ENCODE measurements at places on chromosomes 12 and 14.

DNA sequence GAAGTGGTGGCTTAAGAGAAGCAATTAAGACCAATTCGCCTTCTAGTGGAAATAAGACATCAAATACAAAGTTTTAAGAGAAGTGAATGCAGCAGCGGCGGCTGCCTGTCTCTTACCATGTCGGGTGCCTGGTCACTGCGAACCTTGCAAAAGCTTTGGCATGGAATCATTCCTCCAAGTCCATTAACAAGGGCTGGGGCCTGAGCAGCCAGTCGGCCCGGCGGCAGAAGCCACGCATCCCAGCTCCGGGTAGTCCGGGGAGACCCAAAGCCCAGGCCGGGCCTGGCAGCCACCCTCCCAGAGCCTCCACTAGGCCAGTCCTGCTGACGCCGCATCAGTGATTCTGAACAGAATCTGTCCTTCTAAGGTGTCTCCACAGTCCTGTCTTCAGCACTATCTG, 321.0 kb downstream of the TMEM121 start:
- no peak for DNase-seq

GRCh38 chr14:37047996-37048395, 124.4 kb downstream of the SLC25A21 start:
- no peak for DNase-seq

DNA sequence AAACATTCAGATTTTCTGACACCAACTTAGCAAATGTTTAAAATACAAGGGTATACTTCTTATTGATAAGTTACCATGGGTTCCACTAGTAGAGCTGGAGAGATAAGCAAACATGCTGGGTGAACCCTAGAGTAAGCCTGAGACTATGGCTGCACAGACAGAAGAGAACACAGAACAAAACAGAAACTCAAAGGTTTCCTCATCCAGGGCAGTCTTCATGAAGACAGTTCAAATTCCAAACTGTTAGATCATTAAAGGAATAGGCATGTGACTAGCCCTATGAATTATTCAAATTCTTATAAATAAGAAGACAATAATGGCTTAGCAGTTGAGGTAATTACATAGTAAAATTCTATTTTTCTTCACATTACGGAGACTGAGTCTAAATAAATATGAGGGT, 28.1 kb downstream of the BTBD7 start:
- no peak for DNase-seq

- DNase-seq = no peak
Observed at GRCh38 chr12:46773586-46774321, 52.0 kb downstream of the SLC38A4 start.

- DNase-seq = no peak
Observed at GRCh38 chr12:77152623-77153193, 87.3 kb upstream of the E2F7 start.

DNA sequence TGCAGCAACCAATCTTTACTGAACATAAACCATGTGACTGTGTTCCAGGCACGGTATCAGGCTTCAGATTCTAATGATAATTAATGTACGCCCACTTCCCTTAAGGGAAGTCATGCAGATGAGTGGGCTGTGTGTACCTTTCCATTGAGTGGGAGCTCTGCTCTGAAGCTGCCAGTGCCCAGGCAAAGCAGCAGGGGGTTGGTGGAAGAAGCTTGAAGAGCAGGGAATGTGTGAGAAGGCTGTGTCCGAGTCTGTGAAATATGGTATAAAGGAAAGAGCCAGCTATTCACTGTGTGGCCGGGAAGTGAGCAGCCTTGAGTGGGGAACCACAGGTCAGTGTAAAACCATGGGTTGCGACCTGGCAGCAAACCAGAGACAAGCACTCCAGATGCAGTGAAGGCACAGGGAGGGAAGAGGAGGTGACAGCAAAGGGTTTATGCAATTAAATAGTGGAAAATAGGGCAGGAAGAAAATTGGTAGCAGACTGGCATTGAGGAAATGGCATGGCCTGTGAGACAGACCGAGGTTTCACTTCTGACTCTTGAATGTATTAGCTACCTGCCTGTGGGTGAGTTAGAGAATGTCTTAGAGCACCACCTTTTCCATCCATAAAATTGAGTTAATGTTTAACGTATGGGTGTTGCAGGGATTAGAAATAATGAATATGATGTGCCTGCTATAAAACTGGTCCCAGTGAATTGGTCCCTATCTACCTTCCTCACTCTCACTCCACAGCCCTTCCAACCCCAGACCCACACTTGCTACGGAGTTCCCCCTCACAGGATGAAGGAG, 116.4 kb downstream of the NTF3 start:
- no peak for DNase-seq

DNA sequence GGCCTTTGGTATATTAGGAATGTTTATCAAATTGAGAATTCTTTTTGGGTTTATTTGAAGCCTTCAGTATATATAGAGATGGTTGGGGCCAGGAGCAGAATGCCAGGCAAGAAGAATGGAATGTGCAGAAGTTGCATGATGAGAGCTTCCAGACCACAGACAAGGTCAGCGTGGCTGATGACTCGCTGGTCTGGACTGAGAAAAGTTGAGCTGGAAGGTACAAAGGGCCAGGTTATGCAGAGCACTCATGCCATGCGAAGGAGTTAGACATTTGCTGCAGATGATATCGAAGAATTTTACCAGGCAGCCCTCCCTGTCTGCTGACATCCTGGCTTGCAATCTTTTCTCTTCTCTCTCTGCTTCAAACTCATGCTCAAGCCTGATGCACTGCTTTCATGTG, 196.2 kb upstream of the ARHGAP5 start:
- DNase-seq = no peak

DNA sequence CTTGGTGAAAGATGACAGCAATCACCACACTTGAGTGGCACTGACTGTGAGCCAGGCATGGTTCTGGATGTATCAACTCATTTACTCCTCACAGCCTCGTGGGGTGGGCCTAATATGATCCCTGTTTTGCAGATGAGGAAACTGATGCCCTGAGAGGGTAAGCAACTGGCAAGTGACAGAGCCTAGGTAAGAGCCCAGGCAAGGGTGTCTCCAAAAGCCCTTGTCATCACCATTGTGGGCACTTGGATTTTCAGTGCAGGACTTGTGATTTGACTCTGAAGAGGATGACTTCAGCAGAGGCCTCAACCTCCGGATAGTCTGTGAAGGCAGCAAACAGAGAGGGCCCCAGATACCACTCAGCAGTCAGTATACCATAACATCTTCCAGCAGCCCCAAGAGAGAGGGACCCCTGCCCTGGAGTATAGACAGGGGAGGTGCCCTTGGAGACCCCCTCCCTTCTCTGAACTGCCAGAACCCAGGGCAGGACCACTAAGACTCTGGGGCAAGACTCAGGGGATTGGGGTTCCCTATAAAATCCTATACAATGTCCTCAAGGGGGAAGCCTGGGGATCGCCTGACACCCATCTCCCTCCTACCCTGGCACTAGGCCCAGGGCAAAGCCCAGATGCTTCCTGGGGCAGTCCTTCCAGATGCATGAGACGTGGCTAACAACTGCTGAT, 7.1 kb upstream of the KRT5 start:
- DNase-seq = peak; percentile 4

GRCh38 chr14:90596733-90597132, 199.9 kb downstream of the CALM1 start:
- DNase-seq = no peak

DNA sequence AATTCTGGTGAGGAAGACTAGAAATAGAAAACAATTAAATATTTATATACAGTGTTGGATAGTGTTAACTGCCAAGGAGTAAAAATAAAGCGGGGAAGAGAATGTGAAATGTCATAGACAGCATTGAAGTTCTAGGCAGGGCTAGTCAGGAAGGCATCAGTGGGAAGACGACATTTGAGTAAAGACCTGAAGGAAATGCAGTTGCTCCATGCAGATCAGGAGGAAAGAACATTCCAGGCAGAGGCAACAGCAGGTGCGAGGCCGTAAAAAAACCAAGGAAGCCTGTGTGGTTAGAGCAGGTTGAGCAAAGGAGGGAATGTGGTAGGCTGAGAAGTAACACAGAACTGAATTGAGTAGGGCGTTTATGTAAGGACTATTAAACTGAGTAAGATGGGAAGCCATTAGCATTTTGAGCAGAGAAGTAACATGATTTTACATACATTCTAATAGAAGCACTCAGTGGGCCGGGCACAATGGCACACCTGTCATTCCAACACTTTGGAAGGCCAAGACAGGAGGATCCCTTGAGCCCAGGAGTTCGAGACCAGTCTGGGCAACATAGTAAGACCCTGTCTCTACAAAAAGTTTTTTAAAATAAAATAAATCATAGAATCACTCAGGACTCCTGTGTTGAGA, 14.9 kb downstream of the SLC35E3 start:
- no peak for DNase-seq

DNA sequence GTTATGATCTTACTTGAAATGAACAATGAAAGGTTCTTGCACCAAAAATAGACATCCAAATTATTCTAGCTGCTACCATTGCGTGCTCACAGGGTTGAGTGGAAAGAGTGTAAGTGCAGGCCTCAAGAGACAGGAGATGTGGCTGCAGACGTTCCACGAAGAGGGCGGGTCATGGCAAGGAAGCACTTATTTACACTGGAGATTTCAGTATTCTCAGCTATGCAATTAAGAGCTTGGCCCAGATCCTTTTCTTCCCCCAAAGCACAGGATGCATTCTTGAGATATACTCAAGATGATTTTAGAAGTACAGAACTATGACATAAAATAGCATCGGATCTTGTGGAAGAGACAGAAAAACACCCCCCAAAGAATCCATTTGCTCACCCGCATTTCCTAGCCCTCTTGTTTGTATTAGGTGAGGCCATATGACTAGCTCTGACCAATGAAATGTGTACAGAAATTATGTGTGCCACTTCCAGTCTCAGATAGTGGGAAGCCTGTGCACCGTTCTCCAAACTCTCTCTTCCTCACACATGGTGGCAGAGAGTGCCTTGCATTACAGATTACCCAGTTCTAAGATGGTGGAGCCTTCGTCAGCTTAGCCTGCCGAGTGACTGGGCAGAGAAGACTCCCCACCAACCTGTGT, 261.4 kb downstream of the TTC8 start:
- no peak for DNase-seq
